AG09309 (cell line): ENCODE measurements at places on chromosomes 4 and X.

DNA sequence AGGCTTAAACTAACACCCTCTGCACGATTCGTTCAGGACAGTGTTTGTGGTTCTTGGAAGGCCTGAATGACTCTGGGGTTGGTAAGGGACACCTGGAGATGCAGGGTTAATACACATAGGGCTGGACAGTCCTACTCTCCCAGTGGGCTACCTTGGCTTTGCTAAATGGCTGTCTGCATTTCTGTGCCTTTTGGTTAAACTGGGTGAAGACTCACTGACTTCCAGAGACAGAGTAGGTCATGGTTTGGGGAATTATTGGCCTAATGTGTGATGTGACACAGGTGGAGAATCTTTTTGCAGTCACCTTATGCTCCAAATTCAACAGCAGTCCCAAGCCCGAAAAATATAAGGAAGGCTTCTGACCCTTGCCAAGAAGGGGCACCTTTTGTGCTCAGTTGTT lies 10.5 kb downstream of the POU4F2 start:
- DNase-seq = no peak

DNA sequence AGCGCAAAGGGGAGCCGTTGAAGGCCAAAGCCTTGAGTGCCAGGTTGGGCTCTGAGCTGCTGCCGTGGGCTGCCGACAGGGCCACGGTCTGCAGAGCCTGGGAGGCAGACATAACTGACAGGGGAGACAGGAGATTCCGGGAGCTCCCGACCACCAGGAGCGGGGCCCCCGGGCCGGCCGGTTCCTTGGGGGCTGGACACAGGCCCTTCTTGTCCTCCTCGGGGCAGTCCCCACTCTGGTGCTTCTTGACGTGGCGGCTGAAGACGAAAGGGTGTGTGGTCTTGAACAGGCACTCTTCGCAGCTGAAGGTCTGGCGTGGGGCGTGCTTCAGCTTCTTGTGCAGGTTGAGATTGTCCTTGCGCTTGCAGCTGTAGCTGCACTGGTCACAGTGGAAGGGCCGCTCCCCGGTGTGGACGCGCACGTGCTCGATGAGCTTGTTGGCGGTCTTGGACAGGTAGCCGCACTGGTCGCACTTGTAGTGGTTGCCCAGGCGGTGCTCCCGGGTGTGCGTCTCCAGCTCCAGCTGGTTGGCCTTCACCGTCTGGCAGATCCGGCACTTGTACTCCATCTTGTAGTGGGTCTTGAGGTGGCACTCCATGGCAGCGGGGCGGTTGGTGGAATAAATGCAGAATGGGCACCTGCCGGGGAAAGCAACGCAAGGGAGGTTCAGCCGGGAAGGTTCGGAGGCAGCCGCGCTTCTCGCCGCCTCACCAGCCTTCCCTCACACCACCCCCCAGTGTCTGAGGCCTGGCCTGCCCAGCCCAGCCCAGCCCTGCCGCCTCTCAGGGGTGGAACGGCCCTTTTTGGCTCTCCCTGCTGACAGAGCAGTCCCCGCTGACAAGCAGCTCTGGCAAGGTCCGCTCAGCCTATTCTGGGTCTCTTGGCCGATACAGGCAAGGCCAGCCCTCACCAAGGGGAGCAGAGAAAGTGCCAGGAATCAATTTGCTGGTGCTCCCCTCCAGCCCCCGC lies 81.3 kb downstream of the C4orf51 start:
- DNase-seq = no peak

DNA sequence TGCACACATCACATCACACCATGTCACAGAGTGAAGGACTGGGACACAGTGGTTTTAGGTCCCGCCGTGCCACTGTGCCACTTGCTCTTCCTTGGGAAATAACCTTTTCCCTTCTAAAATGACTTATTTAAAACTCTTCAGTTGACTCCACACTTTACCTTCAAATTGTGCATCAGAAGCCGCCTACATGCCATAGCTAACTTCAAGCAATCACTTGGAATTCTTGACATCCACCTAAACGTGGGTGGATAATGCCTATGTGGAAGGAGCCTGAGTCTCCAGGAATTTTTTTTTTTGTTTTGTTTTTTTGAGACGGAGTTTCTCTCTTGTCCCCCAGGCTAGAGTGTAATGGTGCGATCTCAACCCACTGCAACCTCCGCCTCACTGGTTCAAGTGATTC lies 777.4 kb upstream of the TENM3 start:
- DNase-seq = no peak

GRCh38 chr4:84058201-84058600 lies 440.9 kb downstream of the NKX6-1 start:
- no peak for DNase-seq

GRCh38 chr4:177566691-177567090 lies 124.5 kb upstream of the AGA start:
- DNase-seq = no peak
